ENCODE measurements at places on chromosomes 1 and 21.

DNA sequence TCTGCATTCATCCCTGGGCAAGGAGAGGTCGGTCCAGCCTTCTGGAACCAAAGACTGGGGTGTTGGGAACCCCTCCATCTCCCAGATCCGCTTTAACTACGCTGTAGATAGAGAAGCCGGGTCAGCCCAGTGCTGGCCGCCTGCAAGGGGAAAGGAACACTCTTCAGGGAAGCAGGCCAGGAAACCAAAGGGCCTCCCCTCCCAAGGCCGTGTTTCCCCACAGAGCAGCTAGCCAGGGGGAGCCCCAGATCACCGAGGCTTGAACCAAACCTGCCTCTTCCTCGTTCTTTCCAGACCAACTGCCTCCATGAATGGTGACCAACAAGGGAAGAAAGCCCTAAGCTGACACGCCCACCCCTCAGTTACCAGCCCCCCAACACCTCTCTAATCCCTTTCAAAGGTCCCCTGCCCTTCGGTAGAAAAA, 1.2 kb upstream of the CHD5 start:
- DNase-seq = no peak

GRCh38 chr1:66542811-66543767, 9.1 kb downstream of the SGIP1 start:
- DNase-seq = peak; percentile 88

- no peak for DNase-seq
Observed at GRCh38 chr1:170196490-170197236, 50.9 kb downstream of the NTMT2 start.

DNA sequence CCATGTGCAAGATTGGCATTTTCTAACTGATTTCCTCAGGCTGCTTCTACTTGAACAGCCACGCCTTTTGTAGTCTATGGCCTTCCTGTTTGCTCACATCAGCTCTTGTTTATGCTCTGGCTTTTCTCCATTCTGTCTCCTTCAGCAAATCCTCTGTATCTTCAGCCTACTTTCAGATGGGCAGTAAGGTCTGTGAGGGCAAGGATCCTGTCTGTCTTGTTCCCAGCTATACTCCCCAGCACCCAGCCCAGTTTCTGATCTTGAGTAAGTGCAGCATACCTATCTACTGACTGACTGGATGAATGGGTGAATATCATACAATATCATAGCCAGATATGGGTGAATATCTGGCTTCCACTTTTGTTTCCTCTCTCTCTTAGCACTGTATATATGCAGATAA, 438.1 kb downstream of the LMO4 start:
- no peak for DNase-seq

GRCh38 chr1:42971841-42972291, 13.2 kb upstream of the SLC2A1 start:
- no peak for DNase-seq
